ENCODE measurements at places on chromosomes 13 and 19.

- DNase-seq, result no peak
These were observed 44.7 kb upstream of the USP29 start for GRCh38 chr19:57075125-57075524.

DNA sequence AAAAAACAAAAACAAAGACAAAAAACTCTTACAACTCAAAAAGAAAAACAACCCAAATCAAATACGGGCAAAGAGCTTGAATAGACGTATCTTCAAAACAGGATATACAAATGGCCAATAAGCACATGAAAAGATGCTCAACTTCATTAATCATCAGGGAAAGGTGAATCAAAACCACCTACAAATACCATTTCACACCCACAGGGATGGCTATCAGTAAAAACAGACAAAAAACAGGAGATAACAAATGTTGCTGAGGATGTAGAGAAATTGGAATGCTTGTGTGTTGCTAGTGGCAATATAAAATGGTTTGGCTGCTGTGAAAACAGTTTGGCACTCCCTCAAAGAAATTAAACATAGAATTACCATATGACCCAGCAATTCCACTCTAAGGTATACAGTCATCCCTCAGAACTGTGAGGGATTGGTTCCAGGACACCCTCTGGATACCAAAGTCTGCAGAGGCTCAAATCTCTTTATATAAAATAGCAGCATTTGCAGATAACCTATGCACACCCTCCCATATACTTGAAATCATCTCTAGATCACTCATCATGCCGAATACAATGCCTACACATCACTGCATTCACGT lies 29.7 kb downstream of the MLLT1 start:
- DNase-seq, result no peak

GRCh38 chr13:92316030-92316429 lies 910.6 kb upstream of the GPC6 start:
- no peak for DNase-seq

DNA sequence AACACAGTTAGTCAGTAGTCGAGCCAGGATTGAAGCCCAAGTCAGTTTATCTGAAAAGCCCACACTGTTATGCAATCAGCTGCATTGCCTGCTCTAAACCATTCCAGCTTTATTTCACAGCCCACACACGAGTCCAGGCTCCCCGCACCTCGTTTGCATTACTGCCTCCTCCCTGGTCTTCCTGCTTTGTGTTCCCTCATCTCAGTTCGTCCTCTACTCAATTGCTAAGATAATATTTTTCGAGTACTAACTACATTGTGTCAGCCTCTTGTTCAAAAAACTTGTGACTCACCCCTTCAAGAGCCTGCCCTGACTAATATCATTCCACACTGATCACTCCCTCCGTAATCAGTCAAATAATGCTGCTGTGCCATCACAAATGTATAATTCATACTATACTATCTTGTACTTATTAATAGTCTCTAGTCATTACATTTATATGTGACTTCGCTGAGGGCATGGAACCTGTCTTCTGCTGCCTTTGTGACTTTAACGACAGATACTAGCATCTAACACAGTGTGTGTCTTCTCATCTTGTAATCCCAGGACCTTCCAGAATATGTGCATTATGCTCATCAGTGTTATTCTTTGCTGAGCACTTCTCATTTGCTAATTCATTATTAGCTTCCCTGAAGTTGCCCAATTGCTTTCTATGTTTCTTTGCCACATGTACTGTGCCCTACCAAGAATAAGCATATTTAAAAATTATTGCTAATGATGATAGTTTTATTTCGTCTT lies 26.2 kb upstream of the WDFY2 start:
- DNase-seq, result no peak

DNA sequence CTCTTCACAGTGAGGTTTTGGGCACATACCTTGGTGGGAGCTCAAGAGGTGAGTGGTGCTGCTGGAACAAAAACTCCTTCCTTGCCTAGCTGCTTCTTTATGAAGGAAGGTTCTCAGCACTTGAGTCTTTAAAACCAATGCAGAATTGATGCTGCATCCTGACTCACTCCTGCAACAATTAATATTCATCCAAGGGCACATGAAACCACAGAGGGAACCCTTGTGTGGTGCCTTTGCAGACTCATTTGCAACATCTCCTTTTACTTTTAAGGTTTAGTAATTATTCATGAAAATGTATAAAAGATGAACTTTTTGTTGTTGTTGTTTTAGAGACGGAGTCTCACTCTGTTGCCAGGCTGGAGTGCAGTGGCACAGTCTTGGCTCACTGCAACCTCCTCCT lies 30.1 kb downstream of the OPA3 start:
- DNase-seq, result no peak

- no peak for DNase-seq
These were observed 222.4 kb upstream of the IRS2 start for GRCh38 chr13:110008816-110009215.

DNA sequence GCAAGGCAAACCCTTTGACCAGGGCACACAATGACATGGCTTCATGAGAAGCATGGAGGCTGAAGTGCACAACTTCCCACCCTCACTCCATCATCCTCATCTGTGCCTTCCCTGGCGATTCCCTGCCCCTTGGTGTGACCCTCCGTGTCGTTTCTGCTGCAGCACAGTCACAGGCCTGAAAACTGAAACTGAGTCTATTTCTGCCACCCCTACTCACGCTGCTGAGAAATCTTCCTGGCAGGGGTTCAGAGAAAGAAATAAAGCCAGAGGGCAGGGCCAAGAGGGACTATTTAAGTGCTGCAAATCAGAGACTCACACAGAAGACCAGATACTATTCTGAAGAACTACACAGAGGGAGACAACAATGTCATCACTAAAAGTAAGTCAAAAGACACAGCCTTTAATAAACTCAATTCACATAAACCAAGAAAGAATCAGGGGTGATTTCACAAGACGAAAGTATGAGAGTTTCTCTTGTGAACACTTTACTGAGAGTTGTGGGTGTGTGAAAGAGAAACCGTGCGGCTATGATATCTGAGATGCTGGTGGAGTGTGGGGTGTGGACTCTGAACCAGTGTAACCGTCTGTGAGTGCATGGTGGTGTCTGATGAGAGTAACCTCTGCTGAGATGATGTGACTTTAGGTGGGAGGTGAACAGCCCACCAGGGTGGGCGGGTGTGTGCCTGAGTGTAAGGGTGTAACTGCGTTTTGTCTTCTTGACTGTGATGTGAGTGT lies 23.5 kb downstream of the LGALS16 start:
- no peak for DNase-seq

GRCh38 chr13:101838323-101838722 lies 385.8 kb downstream of the ITGBL1 start:
- no peak for DNase-seq

DNA sequence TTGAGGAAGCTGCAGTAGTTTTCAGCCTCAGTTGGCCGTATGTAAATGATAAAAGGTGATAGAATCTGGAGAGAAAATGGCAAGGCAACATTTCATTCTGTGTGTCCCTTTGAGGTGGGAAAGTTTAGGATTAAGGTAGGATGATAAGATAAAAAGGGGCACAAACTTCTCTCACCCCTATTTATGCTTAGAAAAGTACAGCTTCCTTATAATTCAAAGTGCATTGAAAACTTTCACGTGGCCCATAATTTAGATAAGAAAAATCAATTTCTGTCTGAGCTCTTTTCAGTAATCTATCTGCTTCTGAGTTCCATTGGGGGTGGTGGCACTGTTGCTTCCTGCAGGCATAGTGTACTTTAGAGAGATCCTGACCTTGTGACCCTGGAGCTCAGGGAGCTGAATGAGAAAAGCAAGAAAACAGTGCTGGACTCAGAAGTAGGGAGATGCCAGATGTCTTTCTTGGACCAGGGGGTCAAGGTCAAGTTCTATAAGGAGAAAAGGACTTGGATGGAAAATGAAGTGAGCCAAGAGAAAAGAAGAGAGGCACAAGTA lies 187.3 kb downstream of the NDFIP2 start:
- no peak for DNase-seq

DNA sequence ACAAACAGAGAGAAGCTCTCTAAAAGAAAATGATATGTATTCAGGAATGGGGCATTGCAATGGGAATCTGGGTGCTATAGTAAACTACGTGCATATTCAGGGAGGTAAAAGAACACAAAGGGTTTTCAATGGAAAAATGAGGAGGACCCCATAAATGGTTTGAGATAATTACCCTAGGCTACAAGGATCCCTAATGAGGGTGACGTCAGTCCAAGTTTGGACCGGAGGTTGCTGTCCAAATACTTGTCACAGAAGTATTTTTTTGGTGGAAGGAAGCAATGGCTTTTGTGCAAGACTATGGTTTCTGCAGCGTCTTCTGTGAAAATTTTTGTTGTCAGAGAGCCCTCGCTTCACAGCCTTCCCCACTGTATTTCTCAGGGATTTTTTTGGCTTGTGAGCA lies 995 bp upstream of the CEACAM18 start:
- DNase-seq, result no peak

DNA sequence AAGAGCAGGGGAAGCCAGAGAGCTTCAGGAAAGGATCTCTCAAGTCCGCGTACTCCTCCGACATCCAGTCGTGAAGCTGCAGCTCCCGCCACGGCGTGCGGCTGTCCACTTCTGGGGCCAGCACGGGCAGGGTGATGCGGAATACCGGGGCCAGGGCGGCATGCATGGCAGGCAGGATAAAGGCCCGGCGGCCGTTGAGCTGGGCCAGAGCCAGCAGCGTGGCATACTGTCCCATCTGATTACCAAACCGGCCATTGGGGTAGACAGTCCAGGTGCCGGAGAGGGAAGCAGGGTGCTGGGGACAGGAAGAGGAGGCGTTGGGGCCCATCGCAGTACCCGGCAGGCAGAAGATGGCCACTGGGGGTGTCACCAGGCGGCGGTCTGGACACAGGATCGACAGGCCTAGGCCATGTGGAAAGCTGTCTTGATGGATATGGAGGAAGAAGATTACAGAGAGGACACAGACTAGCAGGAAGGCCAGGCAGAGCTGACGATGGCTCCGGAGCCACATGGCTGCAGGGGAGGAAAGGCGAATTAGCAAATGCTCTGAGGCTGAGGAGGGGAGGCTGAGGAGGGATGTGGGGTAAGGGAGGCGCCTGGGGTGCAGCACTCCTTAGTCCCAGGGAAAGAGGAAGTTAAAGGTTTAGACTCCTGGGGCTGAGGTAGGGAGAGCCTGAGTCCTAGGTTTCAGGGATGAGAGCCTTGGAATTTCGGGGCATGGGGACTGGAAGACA lies 1.5 kb downstream of the FUT1 start:
- no peak for DNase-seq

GRCh38 chr13:71417205-71417604 lies 449.8 kb downstream of the DACH1 start:
- no peak for DNase-seq

GRCh38 chr19:15635016-15635805 lies 5.5 kb upstream of the CYP4F3 start:
- no peak for DNase-seq

GRCh38 chr13:28459911-28460310 lies 35.0 kb downstream of the FLT1 start:
- no peak for DNase-seq

DNA sequence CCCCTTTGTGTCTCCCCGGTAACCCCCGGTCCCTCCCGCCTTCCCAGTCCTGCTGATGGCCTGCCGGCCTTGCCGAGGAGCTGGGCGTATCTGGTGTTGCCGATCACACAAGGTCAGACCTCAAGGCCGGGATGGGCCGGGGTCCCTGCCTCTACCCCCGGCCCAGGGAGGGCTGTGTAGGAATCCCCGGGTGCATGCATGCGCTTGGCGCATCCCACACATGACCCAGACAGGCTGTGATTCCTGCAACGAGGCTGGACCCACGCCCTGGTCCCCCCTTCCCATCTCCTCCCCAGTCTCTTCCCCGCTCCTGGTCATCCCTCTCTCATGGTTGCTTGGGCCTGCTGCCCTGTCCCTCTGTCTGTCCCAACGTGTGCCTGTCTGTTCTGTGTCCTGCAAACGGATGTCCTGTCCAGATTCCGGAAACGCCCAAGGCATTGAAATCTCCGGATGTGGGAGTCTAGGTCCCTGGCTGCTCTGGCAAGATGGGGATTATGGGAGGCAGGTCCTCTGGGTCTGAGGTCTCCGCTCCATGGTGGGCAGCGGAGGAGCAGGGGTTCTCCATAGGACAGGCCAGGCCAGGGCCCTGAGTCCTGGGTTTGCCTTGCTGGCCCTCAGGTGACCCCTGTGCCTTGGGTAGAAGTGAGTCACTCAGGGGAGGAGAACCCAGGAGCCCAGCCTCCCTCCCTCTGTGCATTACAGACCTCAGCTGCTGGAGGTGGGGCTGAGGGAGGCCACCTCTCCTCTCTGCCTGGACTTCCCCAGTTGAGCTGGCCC lies 1.6 kb downstream of the PKN1 start:
- DNase-seq, result no peak

DNA sequence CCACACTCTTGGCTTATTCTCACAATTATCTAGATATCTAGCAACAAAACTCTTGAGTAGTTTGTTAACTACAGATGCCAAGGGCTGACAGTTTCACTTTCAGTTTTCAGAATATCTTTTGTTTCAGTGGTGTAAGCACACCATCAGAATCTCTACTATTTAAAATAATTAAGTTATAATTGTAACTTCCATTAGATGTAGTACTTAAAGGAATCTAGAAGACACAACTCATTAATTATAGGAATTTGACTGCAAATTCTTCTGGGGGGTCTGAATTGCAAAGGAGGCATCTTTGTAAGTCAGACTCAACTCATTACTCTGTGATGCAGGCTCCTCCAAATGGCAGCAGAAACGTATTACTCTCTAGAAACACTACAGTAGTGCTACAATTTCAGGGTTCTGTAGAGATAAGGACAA lies 44.9 kb upstream of the USPL1 start:
- DNase-seq, result no peak

DNA sequence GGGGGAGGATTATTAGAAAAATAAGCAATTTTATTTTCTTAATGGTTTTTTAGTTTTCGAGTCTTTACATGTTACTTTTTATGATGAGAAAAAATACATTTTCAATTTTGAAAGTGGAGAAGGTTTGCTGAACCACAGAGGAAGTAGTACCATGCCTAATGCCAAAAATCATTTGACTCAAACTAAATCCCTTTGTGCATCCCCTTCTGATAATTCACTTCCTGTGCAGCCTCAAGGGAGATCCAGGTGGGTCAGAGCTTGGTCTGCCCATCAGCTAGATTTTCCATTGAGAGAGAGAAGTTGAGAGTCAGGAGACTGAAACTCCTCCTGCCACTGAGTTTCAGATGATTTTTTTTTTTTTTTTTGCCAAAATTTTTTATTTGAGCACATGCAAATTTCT lies 571.7 kb downstream of the LIG4 start:
- peak; percentile 23 for DNase-seq

DNA sequence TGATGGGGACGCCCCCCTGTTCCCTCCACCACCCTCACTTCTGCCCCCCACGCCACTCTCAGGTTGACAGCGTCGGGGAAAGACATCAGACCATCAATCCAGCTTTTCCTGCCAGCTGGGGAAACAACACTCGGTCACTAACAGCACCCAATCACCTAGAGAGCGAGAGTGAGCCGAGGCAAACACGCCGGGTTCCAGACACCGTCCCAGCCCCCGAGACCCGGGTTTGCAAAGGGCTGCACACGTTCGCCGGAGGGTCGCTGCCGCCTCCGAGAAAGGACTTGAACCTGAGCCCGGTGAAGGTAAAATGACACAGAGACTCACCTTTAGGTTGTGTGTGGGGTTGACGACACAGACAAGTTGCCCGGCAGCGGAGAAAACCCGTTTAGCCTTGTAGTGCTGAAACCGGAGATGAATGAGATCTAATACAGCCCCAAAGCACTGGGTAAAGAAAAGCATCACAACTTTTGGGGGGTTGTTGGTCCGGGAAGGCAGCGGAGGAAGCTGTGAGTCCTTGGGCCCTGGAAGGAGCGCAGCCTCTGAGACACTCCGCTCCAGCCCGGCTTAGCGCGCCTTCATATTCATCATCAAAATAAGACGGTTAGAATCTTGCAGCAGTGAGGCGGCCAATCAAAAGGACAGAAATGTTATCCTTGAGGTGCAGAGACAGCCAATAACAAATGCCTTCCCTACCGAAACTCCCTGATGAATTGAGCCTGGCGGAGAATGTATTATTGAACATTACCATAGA lies at the start of gene SIAH3:
TSS of gene SIAH3 (minus strand) at position 583 of the 751 bp plus-strand sequence. CDS start at position 459, 124 bp downstream.
- no peak for DNase-seq
